Umbilical cord (tissue), 2 donors: ENCODE measurements at places on chromosomes 6 and 20. TPM values are rescaled to one million over a fixed set of nuclear protein-coding genes. Genes with fewer than 3 reads are reported as not detected.

DNA sequence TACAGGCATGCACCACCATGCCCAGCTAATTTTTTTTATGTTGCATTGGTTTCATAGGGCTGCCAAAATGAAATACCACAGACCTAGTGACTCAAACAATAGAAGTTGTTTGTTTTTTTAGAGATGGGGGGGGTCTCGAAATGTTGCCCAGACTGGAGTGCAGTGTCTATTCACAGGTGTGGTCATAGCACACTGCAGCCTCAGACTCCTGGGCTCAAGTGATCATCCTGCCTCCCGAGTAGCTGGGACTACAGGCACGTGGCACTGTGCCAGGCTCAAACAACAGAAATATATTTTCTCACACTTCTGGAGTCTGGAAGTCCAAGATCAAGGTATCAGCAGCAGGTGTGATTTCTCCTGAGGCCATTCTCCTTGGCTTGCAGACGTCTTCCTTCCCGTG, 6.6 kb upstream of the SLC16A10 start:
- DNase-seq = no peak

The SLC22A2 gene
- 1.9 TPM for total RNA-seq

DNA sequence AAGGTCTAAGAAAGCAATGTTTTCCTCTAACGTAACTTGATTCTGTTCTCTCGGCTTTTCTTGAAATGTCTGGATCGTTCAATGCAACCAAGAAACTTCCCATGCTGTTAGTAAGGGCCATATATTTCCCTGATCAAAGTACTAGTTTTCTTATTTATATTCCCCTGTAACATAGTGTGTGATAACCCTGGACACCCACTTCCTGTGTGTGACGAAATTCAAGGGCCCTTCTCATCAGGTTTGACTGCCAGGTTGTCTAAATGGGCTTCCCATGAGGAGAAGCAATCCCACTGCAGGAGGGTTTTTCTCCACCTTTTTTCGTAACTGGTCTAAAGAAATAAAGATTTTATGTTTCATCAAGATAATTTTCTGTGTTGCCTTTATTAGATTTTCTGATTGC, 102.6 kb upstream of the RPS6KA2 start:
- DNase-seq = no peak

The NUDT3 gene
- total RNA-seq = 20.7 TPM

- no peak for DNase-seq
Observed at GRCh38 chr6:37794825-37795224, 24.7 kb upstream of the ZFAND3 start.

- DNase-seq = no peak
Observed at GRCh38 chr6:137871291-137871690, 4.2 kb downstream of the TNFAIP3 start.

DNA sequence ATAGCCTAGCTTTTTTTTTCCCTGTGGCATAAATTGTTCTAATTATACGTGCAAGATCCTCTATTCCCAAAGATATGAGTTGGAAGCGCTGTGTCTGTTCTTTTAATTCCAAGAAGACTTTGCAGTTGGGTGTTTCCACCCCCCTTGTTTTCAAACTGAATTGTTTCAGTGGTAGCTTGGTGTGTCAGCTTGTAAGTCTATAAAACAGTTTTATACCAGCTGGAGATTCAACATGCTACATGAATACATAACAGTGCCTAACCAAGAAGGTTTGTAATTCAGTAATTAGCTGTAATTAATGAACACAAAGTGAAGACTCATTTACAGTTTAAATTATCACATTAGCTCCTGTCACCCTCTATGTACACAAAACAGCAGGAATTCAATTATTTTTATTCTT, 154.0 kb downstream of the ZNF217 start:
- no peak for DNase-seq

The ACTL10 gene
- not detected for total RNA-seq

- no peak for DNase-seq
Observed at GRCh38 chr6:67640484-67640883, 994.6 kb upstream of the ADGRB3 start.

DNA sequence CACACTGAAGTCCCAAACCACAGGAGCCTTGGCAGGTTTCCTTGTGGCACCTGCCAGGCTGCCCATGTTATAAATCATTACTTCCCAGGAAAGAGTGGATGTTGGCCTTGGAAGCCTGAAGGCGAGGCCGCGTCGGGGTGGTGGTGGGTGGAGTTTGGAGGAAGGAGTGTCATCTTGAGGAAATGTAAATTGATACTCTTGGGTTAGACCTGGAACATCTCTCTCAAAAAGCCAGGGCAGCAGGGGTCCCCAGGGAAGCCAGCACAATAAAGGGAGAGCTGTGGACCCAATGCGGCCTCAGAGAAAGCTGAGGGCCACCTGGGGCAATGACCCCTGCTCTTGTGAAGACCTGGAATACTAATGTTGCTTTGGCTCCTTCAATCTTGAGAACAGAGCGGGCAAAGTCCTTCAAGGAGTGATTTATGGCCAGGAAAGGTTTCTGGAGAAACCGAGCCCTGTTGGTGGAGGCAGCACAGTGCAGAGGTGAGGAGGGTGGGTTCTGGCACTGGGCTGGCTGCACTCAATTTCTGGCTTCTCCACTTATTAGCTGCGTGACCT, 26.3 kb upstream of the TRAF3IP2 start:
- no peak for DNase-seq
